ENCODE measurements at places on chromosomes 12 and 14.

- no peak for DNase-seq
These were observed 180.2 kb downstream of the TMTC2 start for GRCh38 chr12:82866946-82867345.

DNA sequence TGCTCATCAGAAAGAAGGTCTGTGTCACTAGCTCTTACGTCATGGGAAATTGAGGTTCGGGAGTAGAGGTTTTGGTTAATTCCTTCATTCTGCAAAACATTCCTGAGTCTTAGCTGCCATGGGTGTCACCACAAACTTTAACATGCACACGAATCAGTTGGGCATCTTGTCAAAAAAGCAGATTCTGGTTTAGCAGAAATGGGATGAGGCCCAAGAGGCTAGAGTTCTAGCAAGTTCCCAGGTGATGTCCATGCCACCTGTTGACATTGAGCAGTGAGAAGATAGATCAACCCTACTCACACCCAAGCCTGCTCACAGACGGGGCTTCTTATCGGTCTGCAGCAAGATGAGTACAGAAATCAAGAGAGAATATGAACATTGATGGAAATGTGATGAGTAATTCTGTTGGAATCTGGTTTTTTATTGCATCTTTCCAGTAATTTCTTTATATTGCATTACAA lies 11.7 kb upstream of the RIN3 start:
- no peak for DNase-seq

- no peak for DNase-seq
These were observed 283.4 kb upstream of the TMTC1 start for GRCh38 chr12:30067146-30067545.

GRCh38 chr14:36511981-36512584 lies 7.9 kb downstream of the NKX2-1 start:
- DNase-seq = no peak

DNA sequence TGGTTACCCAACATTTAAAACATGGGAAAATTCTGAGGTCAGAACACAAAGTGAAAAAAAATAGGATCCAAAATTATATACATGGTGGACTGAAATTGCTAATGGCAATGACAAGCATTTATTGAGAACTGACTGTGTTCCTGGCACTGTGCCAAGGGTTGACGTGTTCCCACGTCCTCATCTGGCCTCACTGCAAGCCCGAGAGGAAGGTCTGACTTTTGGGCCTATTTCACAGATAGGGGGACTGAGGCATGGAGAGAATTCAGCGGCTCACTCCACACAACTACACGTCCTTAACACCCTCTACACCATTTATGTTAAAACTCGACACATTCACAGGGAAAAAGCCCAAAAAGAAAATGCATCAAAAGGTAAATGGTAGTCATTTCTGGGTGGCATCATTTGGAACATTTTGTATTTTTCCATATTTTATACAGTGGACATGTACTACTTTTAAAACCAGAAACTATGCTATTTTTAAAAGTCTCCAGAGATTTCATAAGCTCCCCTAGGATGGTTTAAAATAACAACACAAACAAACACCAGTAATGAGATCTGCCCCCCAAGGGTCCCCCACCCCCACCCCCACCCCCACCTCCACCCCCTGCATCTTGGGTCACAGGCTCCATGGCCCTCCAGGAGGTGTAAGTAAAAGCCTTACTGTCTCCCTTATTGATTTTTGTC lies 27.7 kb downstream of the CLMN start:
- no peak for DNase-seq
